ENCODE measurements at places on chromosomes 12 and 14.

- DNase-seq: no peak
Measured at GRCh38 chr14:55650992-55651391, 71.0 kb downstream of the KTN1 start.

DNA sequence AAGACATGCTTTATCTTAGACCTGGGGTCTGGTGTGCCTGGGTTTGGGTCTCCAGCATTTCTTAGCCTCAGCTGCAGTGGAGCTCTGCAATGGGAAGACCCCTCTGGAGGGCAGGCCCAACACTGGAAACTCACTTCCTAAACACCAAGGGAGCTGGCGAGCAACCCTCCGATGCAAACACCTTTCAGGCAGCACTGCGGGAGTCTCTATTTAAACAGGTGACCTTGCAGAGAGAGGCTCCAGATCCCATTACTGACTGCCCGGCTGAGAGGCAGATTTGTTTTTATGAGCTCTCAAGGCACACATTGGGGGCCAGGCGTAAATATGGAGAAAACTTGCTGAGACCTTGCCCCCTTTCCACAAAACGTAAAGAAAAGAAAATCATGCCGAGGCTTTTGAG lies 195.5 kb downstream of the PAX9 start:
- no peak for DNase-seq

- DNase-seq: no peak
Measured at GRCh38 chr12:88982694-88983093, 369.6 kb downstream of the DUSP6 start.

DNA sequence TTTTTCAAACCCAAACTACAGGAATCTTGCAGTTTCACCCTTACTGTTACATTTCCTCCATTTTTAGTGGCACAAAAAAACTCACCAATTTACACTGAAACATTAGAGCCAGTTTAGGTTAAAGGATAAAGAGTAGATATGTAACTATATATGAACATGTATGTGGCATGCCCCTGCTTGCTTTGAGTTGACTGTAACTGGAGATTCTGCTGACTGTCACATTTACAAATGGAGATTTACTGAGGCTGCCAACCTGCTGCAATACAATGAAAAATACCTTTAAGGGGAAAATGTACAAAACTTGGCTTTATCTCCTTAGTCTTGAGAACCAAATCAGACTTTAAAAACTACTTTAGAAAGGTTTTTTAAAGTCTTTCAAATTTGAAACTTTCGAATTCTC lies 28.3 kb downstream of the STON2 start:
- no peak for DNase-seq

DNA sequence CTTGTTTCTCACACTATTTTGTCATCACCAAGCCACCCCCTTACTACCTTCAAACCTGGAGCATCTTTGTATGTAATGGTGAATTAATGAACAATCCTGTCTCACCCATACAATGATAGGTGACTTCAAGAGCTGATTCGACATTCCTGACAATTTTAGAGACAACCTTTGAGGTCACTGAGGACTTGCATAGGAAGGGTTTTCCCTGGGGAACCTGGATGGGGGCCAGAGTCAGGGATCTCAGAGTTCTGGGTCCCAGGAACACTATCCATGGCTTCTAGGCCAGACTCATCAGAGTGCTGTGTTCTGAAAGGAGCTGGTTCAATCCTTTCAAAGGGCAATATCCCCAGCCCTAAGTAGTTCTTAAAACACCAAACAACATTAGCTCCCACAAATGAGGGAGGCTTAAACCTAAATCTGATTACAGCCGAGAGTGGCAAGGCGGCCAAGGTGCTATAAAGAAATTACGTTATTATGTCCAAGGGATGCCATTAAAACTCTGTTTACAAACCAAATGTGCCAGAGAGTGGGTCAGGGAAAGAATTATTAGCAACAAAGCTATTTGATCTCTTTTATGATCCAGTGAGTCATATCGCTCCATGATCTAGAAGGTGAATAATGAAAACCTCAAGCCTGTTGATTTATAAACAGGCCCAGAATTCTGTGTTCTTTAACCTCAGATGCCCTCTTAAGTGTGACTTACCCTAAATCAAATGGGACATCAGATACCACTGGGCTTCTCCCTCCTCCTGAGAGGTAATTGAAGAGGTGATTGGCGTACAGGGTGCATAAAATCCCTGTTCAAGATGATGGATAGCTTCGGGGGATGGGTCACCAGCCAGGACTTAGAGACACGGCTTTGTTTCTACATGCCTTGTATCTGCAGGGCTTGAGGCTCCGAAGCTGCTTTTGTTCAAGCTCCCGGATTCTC lies 230.2 kb upstream of the TBX3 start:
- no peak for DNase-seq

- no peak for DNase-seq
Measured at GRCh38 chr12:54036620-54037359, 3.9 kb downstream of the HOXC5 start.

DNA sequence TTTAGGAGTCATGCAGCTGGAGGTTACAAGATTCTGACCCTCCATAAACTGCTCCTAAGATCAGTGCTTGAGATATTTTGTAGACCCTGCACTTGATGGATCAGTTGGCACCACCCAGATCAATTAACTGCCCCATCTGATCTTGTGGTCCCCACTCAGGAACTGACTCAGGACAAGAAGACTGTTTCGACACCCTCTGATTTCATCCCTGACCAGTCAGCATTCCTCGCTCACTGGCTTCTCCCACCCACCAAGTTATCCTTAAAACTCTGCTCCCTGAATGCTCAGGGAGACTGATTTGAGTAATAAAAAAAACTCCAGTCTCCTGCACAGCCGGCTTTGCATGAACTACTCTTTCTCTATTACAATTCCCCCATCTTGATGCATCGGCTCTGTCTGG lies 360.2 kb downstream of the GALC start:
- no peak for DNase-seq

DNA sequence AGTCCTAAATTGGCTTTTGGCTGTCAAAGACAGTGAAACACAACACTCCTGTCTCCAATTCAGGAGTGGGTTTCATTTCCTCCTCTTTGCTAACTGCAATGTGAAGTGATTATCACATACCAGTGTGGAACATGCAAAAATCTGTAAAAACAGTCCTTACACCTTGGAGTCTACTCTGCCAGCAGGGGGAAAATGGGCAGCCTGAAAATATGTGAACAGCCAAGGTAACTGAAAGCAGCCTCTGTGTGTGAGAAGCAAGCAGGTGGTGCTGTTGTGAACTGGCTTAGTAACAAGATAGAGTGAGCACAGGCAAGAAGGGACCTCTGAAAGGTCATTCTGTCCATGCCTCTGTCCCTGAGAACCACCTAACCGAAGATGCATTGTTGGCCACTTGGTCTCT lies 6.0 kb downstream of the PRMT8 start:
- peak; percentile 7 for DNase-seq

DNA sequence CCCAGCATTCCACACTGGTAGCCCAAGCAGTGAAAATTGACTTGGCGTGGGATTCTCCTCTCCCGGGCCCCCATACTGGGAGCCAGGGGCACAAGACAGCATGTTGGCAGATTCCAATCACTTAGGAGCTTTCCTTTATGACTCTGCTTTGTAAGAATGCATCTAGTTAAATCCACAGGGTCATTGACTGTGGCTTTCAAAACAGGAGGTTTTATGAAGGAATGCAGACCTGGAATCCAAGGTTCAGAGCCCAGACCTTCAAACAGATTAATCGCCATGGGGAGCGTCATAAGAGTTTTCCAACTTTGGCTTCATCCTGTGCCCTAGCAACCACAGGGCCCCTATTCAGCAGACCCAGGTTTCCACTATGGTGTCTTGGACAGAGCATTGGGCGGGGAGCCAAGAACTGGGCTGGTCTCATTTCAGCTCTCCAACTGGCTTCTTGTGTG lies 76.4 kb upstream of the RMST start:
- DNase-seq: no peak

- no peak for DNase-seq
Measured at GRCh38 chr12:49824895-49825294, 3.3 kb downstream of the NCKAP5L start.

GRCh38 chr12:58030566-58031279 lies 89.4 kb downstream of the ATP23 start:
- DNase-seq: no peak

- no peak for DNase-seq
Measured at GRCh38 chr12:131948166-131948712, 1.5 kb upstream of the EP400 start.

DNA sequence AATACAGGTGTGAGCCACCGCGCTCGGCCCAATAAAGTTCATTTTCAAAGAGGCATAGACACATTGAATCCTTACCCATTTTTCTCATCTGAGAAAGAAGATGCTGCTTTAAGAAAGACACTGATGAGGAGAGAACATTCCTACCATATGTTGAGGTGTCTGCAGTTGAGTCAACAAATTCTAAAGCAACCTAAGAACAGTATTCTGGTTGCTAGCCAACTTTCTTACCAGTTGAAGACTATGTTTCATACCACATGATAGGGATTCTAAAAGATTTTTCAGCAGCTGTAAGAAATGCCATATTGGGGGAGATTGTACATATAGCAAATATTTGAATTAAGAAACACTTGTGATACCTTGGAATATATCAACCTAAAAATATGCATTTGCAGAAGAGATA lies 160.1 kb downstream of the SRGAP1 start:
- no peak for DNase-seq

GRCh38 chr12:12542286-12542685 lies 20.4 kb downstream of the DUSP16 start:
- no peak for DNase-seq

DNA sequence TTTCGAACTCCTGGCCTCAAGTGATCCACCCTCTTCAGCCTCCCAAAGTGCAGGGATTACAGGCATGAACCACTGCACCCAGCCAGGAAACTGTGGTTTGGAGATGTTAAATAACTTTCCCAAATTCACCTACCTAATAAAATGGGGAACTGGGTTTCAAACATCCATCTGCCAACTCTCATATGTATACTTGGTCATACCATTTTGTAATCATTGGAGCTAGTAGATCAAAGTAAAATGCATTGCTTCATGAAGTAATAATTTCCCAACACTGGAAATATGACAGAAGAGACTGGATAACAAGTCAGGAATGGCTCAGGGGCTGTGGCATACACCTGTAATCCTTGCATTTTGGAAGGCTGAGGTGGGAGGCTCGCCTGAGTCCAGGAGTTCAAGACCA lies 5.3 kb upstream of the HECTD1 start:
- no peak for DNase-seq

GRCh38 chr14:47262801-47263200 lies 412.6 kb downstream of the MDGA2 start:
- DNase-seq: no peak
